ENCODE measurements at places on chromosomes 3 and 15. TPM values are rescaled to one million over a fixed set of nuclear protein-coding genes. Genes with fewer than 3 reads are reported as not detected.

The LDHAL6B gene
- not detected for total RNA-seq

The NTRK3 gene
- total RNA-seq: 0.42 TPM

GRCh38 chr3:125161607-125162219 is 50.8 kb downstream of the SLC12A8 start:
- no peak for DNase-seq
- H3K36me3 ChIP-seq: no peaks in the 10 kb centered on the region
- no peak overlapping the region for H3K4me3 ChIP-seq
- H3K27me3 ChIP-seq: peaks cover 11% of the 10 kb centered on the region
- H3K4me1 ChIP-seq: no peaks in the 10 kb centered on the region

GRCh38 chr15:49290191-49290590 is 120.1 kb downstream of the GALK2 start:
- no peak overlapping the region for H3K27ac ChIP-seq
- H3K4me3 ChIP-seq: no peak overlapping the region
- peaks cover 17% of the 10 kb centered on the region for H3K36me3 ChIP-seq
- DNase-seq: no peak
- H3K27me3 ChIP-seq: no peaks in the 10 kb centered on the region

DNA sequence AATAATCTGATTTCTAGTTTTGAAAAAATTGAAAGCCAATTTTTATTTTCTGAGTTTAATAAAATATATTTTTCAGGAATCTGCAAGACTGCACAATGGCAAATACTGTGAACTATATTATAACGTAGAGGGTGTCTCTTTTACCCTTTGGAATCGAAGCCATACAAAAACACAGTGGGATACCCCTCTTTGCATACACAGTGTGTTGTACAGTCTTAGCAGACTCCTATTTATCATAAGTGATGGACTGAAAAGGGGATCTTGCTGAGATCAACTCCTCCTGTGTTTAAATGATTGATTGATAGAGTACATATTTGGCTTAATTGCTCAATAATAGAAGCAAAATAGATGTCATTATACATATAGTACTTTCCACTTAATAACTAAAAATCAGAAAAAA is 981.2 kb downstream of the NSUN3 start:
- no peak overlapping the region for H3K4me3 ChIP-seq
- H3K27me3 ChIP-seq: no peaks in the 10 kb centered on the region
- no peaks in the 10 kb centered on the region for H3K4me1 ChIP-seq
- no peak for DNase-seq
- H3K36me3 ChIP-seq: no peaks in the 10 kb centered on the region
- H3K27ac ChIP-seq: no peak overlapping the region

GRCh38 chr15:86236356-86237110 is 156.9 kb downstream of the AGBL1 start:
- DNase-seq: no peak
- H3K27me3 ChIP-seq: peaks cover 48% of the 10 kb centered on the region
- H3K4me3 ChIP-seq: no peak overlapping the region

- no peaks in the 10 kb centered on the region for H3K27me3 ChIP-seq
- H3K27ac ChIP-seq: no peak overlapping the region
- no peak overlapping the region for H3K4me3 ChIP-seq
- no peaks in the 10 kb centered on the region for H3K36me3 ChIP-seq
Observed at GRCh38 chr15:75058127-75058905, 34.9 kb downstream of the PPCDC start.
